ENCODE measurements at places on chromosomes 1 and 21.
A peak's percentile ranks its signal among the peaks of the same experiment; 100 is the strongest.

DNA sequence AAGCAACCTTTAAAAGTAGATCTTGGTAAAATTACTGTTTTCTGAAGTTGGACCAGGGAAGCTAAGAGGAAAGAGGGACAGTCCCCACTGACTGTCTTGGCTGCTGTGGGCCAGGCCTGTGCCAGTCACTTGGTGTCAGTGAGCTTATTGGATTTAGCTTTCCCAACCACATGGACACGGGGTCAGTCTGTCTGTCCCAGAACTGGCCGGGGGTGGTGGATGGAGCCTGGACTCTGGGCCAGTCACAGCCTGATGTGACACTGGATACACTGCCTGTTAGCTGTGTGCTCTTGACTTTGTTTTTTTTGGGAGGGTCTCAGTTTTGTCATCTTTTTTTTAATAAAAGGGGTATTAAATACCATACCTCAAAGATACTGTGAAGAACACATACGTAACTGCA is 96.7 kb downstream of the GALNT2 start:
- no peaks in the 10 kb centered on the region for H3K27me3 ChIP-seq
- no peak overlapping the region for H3K27ac ChIP-seq
- no peaks in the 10 kb centered on the region for H3K36me3 ChIP-seq
- DNase-seq, result no peak
- peaks cover 7% of the 10 kb centered on the region for H3K4me1 ChIP-seq

DNA sequence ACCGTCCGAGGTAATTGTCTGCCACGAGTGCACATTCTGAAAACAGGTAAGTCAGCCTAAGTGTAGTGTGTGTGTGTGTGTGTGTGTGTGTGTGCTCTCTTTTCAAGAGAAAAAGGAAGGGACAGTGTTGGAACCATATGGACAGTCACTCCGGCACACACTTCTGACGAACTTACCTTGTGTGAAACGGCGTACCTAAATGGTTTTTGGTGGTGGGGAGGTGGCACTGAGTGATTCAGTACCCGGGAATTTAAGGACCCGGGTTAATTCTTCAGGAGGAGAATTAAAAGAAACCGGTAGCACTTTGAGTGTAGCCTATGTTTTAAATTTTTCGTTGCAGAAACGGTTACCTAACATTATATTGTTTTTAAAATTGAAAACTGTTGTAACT is 286 bp downstream of the ODR4 start:
- peak overlapping the region; percentile 89 for H3K27ac ChIP-seq
- H3K27me3 ChIP-seq, result no peaks in the 10 kb centered on the region
- H3K36me3 ChIP-seq, result peaks cover 30% of the 10 kb centered on the region
- H3K4me1 ChIP-seq, result peaks cover 16% of the 10 kb centered on the region

DNA sequence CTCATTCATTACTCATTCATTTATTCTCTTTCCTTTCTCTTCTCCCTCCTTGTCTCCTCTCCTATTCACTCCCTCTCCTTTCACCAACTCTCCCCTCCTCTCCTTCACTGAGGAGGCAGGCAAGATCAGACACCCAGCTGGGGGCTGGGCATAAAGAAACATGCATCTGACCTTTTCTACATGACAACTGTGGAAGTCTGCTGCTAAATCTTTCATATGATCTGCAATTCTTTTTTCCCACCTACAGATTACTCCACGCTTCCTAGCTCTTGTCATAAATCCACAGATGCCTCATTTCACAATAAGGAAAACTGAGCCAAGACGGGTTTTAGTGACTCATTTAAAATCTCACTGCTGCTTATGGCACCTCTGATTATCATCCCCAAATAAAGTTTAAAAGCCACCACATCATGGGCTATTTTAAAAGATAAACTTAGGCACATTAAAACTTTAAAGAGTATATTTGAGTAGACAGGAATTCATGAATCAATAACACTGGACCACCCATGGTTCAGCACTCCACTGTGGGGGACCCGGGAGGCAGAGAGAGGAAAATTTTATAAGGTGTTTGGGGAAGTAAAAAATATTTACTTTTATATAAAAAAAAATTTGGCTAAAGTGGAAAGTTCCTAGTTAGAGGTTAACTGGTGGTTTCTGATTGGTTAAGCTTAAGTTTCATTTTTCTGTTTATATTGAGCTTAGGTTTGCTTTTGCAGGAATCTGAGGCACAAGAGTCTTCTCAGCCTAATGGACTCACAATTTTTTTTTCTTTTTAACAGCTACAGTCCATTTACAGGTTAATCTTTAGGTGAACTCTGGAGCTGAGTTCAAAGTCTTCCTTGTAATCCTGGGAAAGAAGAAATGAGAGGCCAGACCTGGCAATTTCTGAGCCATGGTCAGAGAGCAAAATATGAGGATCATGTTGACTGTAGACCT is 55.8 kb upstream of the DNAH14 start:
- no peak for DNase-seq
- no peak overlapping the region for H3K27ac ChIP-seq
- H3K27me3 ChIP-seq, result peaks cover 4% of the 10 kb centered on the region
- no peaks in the 10 kb centered on the region for H3K36me3 ChIP-seq

DNA sequence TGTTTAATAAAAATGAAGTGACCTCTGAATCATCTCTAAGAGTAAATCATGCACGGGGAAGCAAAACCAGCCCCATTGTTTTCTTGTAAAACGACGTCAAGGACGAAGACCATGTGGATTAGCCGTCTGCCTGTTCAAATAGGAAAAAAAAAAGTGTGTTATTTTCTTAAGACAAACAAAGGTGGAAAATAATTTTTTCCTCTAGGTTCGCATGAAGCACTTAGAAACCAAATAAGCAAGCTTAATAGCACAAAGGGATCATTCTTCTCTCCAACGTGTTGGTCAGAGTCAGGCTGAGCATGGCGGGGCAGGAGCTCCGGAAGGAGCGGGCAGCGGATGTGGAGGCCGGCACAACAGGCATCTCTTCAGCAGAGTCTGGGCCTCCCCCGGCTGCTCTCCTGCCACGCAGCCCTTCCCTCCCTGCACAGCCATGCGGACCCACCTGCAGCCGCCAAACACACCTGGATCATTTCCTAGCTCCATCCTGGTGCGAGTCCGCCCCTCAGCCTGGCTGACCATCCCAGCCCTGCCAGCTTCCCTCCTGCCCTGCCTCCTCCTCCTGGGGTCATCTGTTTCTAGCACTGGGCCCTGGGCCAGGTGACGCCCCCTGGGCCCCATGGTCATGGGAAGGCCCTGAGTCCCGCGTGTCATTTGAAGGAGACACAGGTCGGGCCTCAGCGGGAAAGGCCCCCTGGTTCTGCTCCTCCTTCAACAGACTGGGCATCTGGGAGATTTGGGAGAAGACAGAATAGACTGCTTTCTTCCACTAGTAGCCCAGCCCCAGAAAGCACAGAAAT is 40.2 kb downstream of the MX1 start:
- DNase-seq, result no peak
- no peak overlapping the region for H3K27ac ChIP-seq
- H3K4me1 ChIP-seq, result peaks cover 2% of the 10 kb centered on the region
- H3K4me3 ChIP-seq, result no peak overlapping the region
- peaks cover 10% of the 10 kb centered on the region for H3K27me3 ChIP-seq
- H3K36me3 ChIP-seq, result no peaks in the 10 kb centered on the region

DNA sequence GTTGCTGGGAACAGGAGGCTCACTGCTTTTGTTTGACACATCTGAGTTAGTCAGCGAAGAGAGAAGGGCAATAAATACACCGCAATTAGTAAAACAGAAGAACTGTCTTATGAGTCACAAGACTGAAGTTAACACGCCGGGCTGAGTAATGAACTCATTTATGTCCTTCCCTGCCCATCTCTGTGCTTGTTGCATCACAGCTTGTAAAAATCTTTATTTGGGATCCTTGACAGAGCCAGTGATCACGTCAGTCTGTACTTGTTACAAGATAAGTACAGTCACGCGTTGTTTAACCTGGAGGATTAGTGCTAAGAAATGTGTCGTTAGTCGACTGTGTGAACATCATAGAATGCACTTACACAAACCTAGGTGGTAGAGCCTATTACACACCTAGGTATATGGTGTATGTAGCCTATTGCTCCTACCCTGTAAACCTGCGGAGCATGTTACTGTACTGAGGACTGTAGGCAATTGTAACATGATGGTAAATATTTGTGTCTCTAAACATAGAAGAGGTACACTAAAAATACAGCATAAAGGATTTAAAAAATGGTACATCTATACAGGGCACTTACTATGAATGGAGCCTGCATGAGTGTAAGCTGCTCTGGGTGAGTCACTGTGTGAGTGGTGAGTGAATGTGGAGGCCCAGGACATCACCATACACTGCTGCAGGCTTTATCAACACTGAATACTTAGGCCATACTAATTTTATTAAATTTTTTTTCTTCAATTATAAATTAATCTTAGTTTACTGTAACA is 272.2 kb downstream of the TNR start:
- H3K27ac ChIP-seq, result no peak overlapping the region
- no peaks in the 10 kb centered on the region for H3K36me3 ChIP-seq
- H3K4me1 ChIP-seq, result no peaks in the 10 kb centered on the region
- no peak overlapping the region for H3K4me3 ChIP-seq
- peaks cover 6% of the 10 kb centered on the region for H3K27me3 ChIP-seq

- H3K4me1 ChIP-seq, result no peaks in the 10 kb centered on the region
- H3K27me3 ChIP-seq, result no peaks in the 10 kb centered on the region
- H3K36me3 ChIP-seq, result no peaks in the 10 kb centered on the region
- H3K4me3 ChIP-seq, result no peak overlapping the region
These were observed 9.3 kb downstream of the PCSK9 start for GRCh38 chr1:55048453-55049270.

DNA sequence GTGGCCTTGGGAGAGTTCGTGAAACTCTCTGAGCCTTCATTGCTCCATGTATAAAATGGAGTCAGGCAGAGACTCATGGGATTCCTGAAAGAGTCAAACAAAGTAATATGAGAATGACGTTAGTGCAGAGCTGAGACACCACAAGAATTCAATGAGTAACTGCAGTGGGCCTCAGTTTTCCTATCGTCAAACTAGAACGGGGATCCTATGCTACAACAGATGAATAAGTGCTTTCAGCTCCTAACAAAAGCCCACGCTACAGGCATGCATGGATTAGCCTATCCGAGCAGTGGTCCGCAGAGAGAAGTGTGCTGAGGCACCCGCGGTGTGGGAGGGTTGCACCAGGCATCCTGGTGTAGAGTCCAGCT is 124.7 kb downstream of the SYF2 start:
- no peak for DNase-seq
- no peak overlapping the region for H3K4me3 ChIP-seq
- no peaks in the 10 kb centered on the region for H3K36me3 ChIP-seq
- H3K27me3 ChIP-seq, result no peaks in the 10 kb centered on the region

DNA sequence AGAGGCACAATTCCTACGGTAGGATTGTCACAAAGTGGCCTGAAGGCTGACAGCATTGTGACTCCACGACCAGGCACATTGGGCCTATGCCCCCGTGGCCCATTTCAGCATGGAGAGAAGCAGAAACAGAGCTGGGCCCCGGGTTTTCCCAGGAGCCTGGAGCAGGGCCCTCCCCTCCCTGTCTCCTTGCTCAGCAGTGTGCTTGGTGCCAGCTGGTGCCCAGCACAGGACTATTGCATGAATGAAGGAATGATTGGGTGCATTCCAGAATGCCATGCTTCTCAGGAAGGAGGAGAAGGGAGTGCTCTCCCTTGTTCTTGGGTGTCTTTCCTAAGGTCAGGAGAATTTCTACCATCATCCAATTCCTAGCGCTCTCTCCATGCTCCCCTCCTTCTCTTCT is 33.7 kb downstream of the IER5 start:
- H3K36me3 ChIP-seq, result no peaks in the 10 kb centered on the region
- H3K4me3 ChIP-seq, result no peak overlapping the region
- H3K27ac ChIP-seq, result no peak overlapping the region
- H3K4me1 ChIP-seq, result no peaks in the 10 kb centered on the region

- no peak overlapping the region for H3K27ac ChIP-seq
- DNase-seq, result no peak
- H3K36me3 ChIP-seq, result no peaks in the 10 kb centered on the region
- H3K4me1 ChIP-seq, result no peaks in the 10 kb centered on the region
- no peak overlapping the region for H3K4me3 ChIP-seq
These were observed 502.2 kb downstream of the AJAP1 start for GRCh38 chr1:5156416-5157120.

GRCh38 chr1:79295967-79296366 is 289.4 kb upstream of the ADGRL4 start:
- no peaks in the 10 kb centered on the region for H3K27me3 ChIP-seq
- no peak for DNase-seq
- H3K4me1 ChIP-seq, result no peaks in the 10 kb centered on the region
- H3K4me3 ChIP-seq, result no peak overlapping the region
- no peaks in the 10 kb centered on the region for H3K36me3 ChIP-seq
- no peak overlapping the region for H3K27ac ChIP-seq

- H3K4me3 ChIP-seq, result no peak overlapping the region
- no peaks in the 10 kb centered on the region for H3K4me1 ChIP-seq
- no peaks in the 10 kb centered on the region for H3K27me3 ChIP-seq
- DNase-seq, result no peak
These were observed 1.4 kb upstream of the TBX19 start for GRCh38 chr1:168279253-168279652.

- no peak for DNase-seq
- no peak overlapping the region for H3K4me3 ChIP-seq
These were observed 94.0 kb upstream of the WNT4 start for GRCh38 chr1:22236900-22237299.

GRCh38 chr1:47751996-47752451 is 245.2 kb downstream of the TRABD2B start:
- H3K36me3 ChIP-seq, result no peaks in the 10 kb centered on the region
- no peak overlapping the region for H3K27ac ChIP-seq
- H3K4me3 ChIP-seq, result no peak overlapping the region
- H3K27me3 ChIP-seq, result peaks cover 6% of the 10 kb centered on the region

DNA sequence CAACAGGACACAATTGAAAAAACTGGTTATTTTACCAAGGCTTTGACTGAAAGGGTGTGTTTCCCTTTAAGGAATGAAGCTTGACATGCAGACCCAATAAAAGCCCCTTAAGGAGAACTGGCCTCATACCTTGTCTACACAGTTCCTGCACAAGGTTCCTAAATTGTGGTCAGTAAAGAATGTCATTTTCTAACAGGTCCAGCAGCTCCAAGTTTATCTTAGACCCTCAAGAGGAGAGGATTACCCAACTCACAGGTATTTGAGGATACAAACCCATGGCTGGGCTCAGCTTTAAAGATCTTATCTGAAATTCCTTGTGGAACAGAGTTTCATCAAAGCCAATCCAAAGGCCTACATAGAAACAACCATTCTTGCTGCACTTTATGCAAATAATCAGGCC is 31.4 kb upstream of the CBR3 start:
- H3K4me3 ChIP-seq, result no peak overlapping the region
- H3K4me1 ChIP-seq, result peaks cover 8% of the 10 kb centered on the region
- no peaks in the 10 kb centered on the region for H3K36me3 ChIP-seq
- DNase-seq, result no peak

DNA sequence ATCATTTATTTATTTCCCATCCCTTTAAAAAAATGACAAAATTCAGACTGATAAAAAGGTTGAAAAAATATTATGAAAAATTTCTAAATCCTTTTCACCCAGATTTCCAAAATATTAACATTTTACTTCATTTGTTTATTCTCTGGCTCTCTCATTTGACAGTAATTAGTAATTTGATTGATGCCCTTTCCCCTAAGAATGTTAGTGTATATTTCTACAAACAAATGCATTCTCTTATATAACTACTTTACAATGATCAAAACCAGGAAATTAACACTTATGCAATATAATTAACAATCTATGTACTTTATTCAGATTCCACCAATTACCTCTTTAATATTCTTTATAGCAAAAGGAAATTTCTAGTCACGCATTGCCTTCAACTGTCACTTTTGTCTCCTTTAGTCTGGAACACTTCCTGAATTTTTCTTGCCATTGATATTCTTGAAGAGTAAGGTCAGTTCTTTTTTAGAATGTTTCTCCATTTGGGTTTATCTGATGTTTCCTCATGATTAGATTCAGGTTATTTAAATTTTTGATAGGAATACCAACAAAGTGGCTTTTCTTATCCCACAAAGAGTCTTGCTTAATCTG is 3.9 kb downstream of the CD53 start:
- peak overlapping the region; percentile 66 for H3K4me3 ChIP-seq
- no peak for DNase-seq
- peaks cover 35% of the 10 kb centered on the region for H3K36me3 ChIP-seq
- H3K27ac ChIP-seq, result peak overlapping the region; percentile 49
- H3K27me3 ChIP-seq, result no peaks in the 10 kb centered on the region
- H3K4me1 ChIP-seq, result peaks cover 42% of the 10 kb centered on the region
